Activated naive CD4-positive, alpha-beta T cell treated with anti-CD3 and anti-CD28 coated beads, Interleukin-2, amount 50 U/mL, for 16 hours (primary cell): ENCODE measurements at places on chromosomes 3 and 15.

- DNase-seq = no peak
Observed at GRCh38 chr3:140167600-140168281, 232.8 kb downstream of the CLSTN2 start.

DNA sequence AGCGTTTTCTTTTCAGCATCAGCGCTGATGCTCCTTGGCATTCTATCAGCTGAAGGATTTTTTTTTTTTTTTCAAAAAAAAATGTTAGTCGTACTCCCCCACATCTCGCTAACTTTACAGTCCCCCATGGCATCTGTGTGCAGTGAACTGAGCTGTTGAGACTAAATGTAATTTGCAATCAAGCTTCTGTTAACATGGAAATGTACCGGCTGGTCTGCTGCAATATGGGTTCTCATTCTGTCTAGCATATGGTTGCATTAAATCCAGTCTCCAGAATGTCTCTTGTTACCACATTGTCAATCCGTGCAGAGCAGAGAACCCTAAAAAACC is 32.2 kb upstream of the TPRG1 start:
- DNase-seq = no peak

- no peak for DNase-seq
Observed at GRCh38 chr3:145133281-145133680, 1027.7 kb downstream of the PLOD2 start.

- DNase-seq = no peak
Observed at GRCh38 chr3:54745843-54746242, 182.0 kb downstream of the LRTM1 start.

DNA sequence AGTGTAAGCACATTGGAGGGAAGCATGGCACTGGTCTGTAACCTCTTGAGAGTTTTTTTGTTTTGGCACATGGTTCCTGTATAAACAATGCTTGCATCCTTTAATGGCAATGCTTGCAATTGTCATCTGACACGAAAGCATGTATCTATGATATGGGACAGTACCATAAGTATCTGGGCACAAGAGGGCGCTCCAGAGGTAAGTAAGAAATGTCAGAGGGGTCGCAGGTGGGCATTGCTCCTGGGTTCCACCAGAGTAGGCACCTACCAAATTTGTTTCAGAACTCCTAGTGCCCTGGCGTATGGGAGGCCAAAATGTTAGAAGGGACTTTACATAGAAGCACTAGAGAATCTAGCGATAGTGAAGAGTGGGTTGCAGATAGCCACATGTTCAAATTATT is 58.7 kb upstream of the BCHE start:
- no peak for DNase-seq

DNA sequence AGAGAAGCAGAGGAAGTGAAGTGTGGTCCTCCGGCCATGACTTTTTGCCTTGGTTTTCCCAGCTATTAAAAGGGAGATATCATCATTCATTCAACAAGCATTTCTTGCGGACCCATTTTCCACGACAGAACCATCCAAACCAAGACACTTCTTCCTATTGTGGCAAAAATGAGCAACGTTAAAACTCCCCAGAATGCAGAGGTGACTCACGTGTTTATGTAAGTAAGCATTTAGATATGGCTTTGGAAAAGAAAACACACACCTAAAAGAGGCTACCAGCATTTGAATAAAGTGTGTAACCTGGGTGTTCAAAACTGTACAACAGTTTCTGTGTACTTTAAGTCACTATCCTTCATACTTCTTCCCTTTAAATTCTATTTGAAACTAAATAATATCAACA is 181.3 kb downstream of the RORA start:
- DNase-seq = no peak

DNA sequence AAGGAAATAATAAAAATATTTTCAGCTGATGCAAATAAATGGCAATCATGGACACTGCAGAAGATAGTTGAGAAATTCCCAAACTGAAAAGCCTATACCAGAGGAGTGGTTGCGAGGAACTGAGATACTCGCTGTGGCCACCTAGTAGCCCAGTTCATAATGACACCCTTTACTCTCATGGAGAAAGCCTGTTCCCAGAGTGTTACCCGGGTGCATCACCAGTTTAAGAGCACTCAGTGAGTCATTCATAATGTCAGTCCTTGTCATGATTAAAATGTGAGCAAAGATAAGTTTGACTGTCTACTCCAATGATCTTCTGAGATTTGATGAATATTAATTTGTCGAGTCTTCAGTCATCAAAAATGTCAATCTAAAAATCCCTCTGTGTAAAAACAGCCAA is 138.4 kb upstream of the LRRC3B start:
- DNase-seq = no peak

- DNase-seq = no peak
Observed at GRCh38 chr3:123936400-123936799, 24.6 kb downstream of the CCDC14 start.

DNA sequence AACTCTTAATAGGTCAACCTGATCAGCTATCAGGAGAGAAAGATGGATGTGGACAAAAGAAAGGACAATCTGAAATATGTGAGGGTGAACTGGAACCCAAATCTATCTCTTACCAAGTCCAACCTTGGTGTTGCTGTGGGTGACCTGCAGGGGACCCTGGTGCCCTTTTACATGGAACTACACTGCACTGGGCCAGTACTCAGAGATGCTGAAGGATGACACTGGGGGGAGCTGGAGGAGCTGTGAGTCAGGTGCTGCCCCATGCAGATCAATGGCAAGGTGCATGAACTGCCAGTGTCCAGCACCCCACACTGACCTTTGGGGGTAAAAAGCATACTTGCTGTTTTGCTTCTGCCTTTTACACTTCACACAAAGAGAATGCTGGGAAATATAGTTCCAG is 55.6 kb upstream of the TBC1D5 start:
- DNase-seq = no peak

DNA sequence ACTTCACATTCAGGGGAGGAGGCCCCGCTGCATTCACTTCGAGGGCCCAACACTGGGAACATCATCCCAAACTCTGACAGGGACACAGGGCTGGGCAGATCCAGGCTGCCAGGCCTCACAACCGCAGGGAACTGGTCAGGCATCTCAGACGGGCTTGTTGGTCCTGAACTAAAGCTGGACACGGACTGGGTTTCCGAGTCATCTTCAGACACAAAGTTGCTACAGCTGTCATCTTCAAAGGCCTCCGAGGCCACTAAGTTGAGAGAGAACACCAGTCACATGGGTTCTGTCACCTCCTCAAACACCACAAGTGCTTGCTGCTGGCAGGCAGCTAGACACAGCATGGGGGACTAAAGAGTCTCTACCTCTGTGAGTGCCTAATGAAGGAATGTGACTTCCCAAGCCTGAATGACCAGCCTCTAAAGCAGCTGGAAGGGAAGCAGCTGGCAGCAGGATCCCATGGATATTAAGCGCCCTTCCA is 50.9 kb downstream of the CAPN7 start:
- no peak for DNase-seq

DNA sequence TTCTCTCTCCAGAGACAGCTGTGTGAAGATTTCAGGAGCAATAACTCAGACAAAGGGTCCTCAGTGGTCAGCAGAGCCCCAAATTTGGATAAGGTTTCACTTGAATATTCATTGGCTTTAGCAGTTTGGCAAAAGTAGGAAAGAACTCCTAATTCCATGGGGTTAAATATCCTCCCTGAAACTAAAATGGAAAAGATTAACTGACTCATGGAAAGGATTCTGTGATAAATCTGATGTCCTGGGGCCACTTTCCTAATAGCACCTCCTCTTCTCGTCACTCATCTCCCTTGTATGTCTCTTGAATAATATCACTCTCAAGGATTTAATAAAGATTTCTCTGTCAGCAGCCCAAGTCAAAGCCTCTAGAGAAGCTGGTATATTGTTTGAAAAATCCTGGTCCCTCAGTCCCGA is 33.3 kb upstream of the TBC1D23 start:
- DNase-seq = no peak

DNA sequence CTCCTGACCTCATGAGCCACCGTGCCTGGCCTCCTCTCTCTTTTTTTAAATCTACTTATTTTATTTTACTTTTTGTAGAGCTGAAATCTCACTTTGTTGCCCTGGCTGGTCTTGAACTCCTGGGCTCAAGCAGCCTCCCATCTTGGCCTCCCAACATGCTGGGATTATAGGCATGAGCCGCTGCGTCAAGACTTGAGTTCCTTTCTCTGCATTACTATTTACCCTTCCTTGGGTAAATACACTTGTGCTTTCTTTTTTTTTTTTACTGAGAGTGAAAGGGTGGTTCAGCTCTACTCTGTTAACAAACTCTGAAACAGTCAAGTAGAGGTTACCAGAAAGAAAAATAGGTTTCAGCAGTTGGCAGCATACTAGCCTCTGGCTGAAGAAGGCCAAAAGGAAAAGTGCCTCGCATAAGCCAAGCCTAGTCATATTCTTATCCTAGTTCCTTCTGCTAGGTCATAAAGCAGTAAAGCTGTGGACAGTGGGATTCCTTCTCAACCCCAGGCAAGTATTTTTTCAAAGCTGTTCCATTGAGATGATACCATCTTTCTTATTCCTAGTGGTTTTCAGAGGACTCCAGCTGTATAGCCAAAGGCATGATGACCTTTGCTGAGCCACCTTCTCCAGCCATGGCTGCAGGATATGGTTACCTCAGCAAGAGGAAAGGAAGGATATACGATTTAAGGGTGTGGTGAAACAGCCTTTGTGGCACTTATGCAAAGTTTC is 135.1 kb downstream of the RBPMS2 start:
- no peak for DNase-seq

DNA sequence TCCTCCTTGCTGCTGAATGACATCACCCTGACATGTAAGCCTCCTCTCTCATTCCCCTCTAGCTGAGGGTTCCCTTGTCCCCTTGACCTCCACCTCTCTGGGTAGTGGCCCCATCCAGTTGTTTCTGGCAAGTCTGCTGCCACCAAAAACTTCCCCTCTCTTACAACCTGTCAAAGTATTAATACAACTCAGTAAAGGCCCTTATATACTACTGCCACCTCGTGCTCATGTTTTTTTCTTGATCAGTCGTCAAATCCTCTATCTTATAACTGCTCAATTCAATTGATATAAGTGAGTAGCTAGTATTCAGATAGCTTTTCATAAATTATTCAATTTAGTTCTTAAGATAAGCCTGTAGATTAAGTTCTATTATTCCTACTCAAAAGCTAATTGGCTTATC is 249.6 kb downstream of the MBNL1 start:
- no peak for DNase-seq

GRCh38 chr3:196774848-196775422 is 35.3 kb downstream of the PAK2 start:
- DNase-seq = no peak

DNA sequence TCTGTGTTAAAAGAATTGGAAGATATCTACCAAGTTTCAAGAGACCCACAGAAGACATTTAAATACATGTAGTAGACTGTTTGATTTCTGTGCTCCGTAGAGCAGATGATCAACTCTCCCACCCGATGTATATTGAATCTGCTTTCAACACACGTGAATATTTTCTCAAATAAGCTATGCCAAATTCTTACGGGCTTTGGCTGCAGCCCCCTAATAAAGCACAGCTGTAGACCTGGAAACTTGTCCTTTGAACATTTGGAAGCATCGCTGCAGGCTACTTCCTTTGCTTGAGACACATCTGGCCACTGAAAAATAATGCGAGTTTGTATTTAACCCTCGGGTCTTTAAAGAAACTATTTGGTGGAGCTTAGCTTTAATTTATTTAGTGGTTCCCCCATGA is 98.3 kb upstream of the SELENOK start:
- no peak for DNase-seq

GRCh38 chr3:105608623-105609022 is 241.9 kb downstream of the ALCAM start:
- DNase-seq = no peak

DNA sequence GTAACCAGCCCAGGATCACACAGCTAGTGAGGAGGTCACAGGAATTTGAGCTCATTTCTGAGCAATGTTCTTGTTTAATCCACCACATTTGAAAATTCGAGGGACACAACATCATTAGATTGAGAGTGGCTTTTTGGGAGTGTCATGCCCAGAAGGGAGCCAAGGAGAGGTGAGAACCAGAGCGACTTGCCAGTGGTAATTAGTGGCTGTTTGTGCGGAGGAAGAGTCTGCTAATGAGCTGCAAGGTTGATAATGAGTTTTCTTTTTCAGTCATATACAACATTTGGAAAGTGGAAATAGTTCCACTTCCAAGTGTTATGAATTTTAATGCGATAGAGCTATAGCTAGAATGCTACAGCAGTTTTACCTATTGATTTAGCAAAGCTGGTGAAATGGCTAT is 19.7 kb downstream of the GABRA5 start:
- DNase-seq = no peak

DNA sequence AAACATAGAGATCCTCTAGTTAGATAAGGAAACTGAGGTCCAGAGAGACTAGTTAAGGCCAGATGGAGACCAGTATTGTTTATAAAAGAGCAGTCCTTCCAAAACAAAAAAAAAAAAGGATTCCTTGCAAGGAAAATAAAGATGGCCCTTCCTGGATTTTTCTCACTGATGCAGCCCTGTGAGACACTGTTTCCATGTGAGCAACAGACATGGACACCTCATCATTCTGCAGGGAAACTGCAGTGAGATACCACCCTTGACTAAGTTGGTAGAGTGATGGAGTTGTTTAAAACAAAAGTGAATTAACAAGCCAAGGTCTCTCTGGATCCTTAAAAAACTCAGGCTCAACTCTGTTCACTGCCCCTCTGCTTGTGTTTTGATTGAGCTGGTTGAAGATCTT is 65.6 kb upstream of the MYZAP start:
- DNase-seq = no peak
